ENCODE measurements at places on chromosomes 2 and 18.

DNA sequence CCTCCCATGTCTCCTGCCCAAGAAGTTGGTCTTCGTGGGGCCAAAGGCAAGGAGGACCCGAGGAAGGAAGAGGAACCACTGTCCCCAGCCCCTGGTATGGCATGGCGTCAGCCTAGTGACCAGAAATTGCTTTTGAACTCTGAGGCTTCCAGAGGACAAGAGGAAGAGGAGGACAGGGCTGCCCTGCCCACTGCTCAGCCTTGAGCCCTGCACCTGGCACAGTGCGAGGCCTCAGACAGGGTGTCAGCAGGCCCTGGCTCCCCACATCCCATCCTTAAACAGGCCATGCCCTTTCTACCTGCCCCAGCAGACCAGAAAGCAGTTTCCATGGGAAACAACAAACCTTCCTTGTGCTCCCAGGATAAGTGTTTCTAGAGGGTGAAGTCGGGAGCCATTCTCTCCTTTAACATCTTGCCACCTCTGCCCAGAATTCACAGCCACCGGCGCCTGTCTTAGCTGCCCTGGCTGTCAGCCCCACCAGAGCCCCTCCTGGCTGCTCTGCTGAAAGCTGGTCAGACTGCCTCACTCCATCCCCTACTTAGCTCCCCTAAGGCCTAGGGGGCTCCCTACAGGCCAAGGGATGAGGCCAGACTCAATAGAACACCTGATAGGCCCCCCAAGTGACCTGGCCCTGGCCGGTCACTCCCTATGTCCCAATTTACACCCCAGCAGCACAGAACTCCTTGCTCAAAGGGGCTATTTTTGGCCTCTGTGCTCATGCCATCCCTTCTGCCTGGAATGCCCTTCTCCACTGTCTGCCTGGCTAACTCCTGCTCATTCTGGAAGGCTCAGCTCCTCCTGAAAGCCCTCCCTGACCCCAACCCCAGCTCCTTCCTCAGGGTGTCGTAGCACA, 20.6 kb downstream of the ATOH8 start:
- DNase-seq: no peak

GRCh38 chr2:235270956-235271355, 222.9 kb upstream of the AGAP1 start:
- no peak for DNase-seq

GRCh38 chr2:10078704-10079265, 1.4 kb downstream of the CYS1 start:
- DNase-seq: no peak

GRCh38 chr2:46400016-46400415, 79.3 kb upstream of the TMEM247 start:
- DNase-seq: no peak

DNA sequence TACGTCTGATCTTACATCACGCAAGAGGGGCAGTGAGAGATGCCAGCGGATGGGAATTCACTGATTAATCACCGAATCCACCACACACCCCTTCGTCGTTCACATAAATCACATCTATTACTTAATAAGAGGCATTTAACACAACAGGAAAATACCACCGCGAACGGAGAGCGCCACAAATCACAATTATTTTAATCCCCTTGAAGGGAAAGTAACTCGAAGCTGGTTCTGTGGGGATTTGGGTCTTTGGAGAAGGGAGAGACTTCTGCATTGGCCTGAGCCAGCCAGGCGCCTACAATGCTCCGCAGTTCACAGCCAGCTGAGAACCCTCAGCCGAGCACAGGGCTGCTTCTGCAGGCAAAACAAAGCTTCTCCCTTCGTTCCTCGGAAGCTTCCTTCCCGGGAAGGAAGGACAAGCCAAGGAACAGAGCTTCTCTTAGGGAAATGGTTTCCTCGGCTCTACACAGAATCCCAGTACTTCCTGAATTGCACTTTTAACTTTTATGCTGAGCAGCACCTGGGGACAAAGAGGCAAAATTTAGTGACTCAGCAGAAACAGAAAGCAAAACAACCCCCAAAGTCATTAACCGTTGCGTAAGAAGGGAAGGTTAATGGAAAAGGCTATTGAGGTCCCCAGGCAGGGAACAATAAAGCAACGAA, at the start of gene LRP1B:
Gene LRP1B, minus strand, starts transcription at position 7 of the 660 bp plus-strand sequence. CDS start 287 bp downstream, outside the sequence.
- DNase-seq: no peak

GRCh38 chr2:2787301-2787907, 456.3 kb upstream of the MYT1L start:
- DNase-seq: no peak

- DNase-seq: no peak
These were observed 38.1 kb upstream of the EML6 start for GRCh38 chr2:54685263-54685775.
